ENCODE measurements at places on chromosomes 2 and 18. TPM values are rescaled to one million over a fixed set of nuclear protein-coding genes. Genes with fewer than 3 reads are reported as not detected.

DNA sequence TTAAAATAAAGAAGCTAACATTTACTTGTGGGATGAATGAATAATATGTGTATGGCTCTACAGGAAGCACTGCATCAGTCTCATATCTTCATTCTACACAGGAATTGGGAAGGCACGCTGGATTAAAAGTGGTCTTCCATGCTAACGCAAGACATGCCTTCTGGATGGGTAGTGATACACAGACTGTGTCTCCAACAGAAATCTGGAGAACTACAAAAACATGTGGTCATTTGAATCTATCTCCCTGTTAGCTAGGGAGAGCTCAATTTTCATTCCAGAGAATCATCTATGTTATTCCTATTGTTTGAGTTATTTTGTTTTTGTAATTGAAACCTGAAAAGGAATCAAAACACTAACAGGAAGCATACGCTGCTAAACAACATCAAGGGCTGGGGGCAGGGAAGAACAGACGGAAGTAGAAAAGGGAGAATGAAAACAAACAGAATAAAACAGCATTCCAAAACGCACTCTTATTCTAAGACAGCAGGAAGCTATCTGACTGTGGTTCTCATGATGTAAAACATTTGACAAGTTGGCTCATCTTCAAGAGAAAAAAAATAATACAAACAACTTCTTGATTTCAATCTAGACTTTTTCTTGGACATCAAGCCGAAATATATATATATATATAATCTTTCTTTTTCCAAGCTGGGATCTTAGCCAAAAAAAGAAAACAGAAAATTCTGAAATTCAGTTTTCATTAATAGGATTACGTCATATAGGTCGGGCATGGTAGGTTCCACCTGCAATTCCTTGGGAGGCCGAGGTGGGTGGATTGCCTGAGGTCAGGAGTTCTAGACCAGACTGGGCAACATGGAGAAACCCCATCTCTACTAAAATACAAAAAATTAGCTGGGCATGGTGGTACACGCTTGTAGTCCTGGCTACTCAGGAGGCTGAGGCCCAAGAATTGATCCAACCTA, 31.5 kb upstream of the ASNSD1 start:
- DNase-seq = no peak

DNA sequence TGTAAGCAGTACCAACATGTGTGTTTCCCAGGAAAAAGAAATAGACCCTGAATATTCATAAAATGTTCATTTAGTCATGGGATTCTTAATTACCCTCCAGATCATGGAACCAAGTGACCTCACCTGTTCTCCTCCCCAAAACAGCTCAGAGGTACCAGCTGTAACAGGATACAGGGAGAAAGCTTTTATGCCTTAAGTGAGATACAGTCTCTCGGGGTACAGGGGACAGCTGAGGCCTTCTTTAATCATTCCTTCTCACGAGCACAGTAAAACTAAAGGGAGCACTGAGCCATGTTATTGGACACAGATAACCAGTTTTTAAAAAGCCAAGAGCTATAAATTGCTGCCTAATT, 16.6 kb downstream of the EPHA4 start:
- no peak for DNase-seq

GRCh38 chr2:107405261-107405660, 421.4 kb upstream of the RGPD4 start:
- no peak for DNase-seq

DNA sequence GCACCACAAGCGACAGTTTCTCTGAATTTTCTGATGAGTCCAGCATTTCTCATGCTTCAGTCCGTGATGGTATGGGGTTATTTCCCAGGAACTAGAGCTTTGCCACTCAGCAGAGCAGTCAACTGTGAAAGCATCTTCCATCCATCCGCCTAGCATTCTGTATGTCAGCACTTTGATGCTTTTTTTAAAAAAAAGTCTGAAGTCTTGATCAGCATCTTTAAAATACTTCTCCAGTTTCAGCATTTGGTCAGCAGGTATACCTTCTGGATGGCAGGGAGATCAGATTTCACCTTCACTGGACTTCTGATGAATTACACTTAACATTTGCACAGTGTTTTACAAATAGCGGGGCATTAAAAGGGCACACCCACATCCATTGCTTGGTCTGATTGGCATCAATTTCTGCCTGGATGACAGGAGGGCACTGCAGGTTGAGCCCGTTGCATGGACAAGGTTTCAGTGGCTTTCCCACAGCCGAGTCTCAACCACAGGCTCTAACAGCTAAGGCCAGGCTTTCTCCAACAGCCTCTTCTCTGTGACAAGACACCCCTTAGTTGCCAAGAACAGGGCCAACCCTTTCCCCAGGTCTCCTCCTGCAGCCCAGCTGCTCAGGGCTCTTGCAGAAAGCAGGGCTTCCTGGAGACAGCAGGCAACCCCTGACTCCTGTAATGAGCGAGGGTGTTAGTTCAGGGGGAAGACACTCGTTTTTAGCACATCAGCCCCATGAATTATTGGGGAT, 54.0 kb downstream of the EMILIN2 start:
- DNase-seq = no peak

DNA sequence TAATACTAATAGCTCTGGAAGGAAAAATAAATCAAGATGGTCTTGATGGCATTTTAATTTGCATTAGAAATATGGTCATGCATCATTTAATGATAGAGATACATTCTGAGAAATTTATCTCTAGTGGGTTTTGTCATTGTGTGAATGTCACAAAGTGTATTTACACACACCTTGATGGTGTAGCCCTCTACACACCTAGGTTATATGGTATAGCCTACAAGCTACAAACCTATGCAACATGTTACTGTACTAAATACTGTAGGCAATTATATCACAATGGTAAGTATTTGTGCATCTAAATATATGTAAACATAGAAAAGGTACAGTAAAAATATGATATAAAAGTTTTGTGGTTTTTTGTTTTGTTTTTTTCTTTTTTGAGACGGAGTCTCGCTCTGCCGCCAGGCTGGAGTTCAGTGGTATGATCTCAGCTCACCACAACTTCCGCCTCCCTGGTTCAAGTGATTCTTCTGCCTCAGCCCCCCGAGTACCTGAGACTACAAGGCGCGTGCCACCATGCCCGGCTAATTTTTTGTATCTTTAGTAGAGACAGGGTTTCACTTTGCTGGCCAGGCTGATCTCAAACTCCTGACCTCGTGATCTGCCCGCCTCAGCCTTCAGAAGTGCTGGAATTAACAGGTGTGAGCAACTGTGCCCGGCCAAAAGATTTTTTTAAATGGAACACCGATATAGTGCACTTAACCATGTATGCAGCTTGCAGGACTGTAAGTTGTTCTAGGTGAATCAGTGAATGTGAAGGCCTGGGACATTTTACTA, 83.7 kb upstream of the UBXN4 start:
- no peak for DNase-seq

GRCh38 chr18:25278394-25278793, 73.6 kb downstream of the ZNF521 start:
- no peak for DNase-seq

GRCh38 chr2:137677466-137677865, 286.8 kb upstream of the HNMT start:
- no peak for DNase-seq

DNA sequence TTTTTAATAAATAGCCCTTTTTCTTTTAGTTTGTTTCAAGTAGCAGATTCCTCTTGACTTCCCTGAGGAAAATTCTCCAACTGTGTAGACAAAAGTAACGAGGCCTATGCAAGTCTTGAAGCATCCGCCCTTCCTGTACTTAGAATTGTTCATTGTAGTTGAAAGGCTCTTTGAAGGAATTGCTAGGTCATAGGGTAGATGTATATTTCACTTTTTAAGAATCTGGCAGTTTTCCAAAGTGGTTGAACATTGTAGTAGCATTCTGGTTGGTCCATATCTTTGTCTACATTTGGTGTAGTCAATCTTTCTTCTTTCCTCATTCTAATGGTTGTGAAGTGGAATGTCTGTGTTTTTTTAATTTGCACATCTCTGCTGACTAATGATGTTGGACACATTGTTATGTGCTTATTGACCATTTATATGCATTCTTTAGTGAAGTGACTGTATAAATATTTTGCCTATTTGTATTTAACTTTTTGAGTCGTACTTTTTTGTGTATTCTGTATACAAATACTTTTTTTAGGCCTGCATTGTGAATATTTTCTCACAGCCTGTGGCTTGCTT, 5.6 kb upstream of the SERPINB11 start:
- DNase-seq = no peak

Gene SIGLEC15
- 0.17 TPM for total RNA-seq

Gene PIEZO2
- 12.3 TPM for total RNA-seq

Gene MARCO
- 40.4 TPM for total RNA-seq

Gene SERPINB13
- total RNA-seq = not detected

Gene AFF3
- 5.3 TPM for total RNA-seq

Gene RBMS1
- 17.1 TPM for total RNA-seq

Gene DYNAP
- total RNA-seq = not detected

Gene KYNU
- 64.3 TPM for total RNA-seq

Gene LINC00305
- total RNA-seq = not detected
